Heart right ventricle (tissue), 16 donors: ENCODE measurements at places on chromosomes 6 and 20. TPM values are rescaled to one million over a fixed set of nuclear protein-coding genes. Genes with fewer than 3 reads are reported as not detected.

Gene RIPOR3
- 2.1 TPM for total RNA-seq

Gene PRDM13
- total RNA-seq = not detected

DNA sequence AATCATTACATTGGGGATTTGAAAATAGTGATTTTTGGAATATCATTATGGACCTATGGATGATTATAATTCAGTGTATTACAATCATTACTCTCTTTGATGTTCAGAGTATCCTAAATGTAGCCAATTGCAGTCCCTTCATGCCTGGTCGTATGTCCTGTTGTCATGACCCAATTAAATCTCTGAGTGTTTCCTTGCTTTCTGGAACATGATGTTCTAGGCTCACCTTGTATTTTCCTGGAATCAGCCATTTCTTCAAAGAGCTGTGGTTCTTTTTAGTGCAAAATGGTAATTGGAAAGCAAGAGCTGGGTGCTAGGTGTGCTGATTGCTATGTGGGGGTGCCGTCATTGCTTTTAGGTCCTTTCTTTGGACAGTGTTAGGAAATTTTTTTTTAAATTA is 100.7 kb upstream of the RNF24 start:
- DNase-seq = no peak

- DNase-seq = no peak
These were observed 149.5 kb downstream of the TMEM200A start for GRCh38 chr6:130515306-130515705.

- DNase-seq = no peak
These were observed 106.0 kb upstream of the MTHFD1L start for GRCh38 chr6:150759483-150759882.
